ENCODE measurements at places on chromosomes 16 and 17.

DNA sequence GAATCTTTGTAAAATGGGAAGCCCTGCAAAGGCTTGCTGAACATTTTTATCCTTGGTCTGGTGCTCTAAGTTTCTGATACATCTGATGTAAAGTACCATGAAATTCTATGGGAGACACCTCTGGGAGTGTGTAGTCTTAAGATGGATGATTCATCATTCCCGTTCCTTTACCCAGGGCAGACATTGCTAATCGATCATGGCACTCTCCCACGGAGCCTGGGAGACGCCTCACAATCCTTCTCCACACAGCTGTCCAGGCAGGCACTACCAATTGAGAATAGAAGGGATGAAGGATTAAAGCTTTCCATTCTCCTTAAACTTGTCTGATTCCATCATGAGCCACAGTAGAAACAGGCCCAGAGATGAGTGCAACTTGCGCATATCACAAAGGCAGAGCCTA is 144.8 kb downstream of the GSG1L start:
- no peak for DNase-seq

DNA sequence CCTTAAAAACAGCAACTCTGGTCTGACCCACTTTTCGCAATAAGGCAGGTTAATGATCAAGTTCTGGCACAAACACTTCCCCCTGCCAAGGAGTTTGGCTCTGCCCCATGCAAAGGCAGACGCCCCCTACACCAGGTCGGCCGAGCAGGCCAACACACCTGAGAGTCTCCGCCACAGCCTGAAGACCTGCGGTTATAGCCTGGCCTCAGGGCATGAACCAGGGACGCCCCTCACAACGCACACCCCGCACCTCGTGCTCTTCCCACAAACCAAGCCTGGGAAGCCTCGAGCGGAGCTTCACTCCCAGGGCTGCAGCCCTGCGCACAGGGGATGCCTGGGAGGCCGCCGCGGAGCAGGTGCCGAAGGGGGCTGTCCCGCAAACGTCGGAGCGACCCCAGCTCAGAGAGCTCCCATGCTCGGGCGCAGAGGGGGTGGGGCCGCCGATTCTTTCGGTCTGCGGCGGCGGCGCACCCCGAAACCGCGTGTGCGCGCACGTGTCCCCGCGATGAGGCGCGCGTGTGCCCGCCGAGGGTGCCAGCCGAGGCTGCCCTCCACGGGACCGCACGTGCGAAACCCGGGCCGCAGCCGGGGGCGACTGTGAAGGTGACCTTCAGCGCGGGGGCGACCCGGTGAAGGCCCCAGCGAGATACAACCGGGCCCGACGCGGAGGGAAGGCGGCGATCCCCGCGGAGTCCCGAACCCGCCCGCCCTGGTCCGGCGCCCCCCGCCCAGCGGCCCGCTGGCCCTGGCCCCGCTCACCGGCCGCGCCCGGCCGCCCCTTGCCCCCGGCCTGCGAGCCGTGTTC is 559 bp downstream of the CLUH start:
- no peak for DNase-seq

DNA sequence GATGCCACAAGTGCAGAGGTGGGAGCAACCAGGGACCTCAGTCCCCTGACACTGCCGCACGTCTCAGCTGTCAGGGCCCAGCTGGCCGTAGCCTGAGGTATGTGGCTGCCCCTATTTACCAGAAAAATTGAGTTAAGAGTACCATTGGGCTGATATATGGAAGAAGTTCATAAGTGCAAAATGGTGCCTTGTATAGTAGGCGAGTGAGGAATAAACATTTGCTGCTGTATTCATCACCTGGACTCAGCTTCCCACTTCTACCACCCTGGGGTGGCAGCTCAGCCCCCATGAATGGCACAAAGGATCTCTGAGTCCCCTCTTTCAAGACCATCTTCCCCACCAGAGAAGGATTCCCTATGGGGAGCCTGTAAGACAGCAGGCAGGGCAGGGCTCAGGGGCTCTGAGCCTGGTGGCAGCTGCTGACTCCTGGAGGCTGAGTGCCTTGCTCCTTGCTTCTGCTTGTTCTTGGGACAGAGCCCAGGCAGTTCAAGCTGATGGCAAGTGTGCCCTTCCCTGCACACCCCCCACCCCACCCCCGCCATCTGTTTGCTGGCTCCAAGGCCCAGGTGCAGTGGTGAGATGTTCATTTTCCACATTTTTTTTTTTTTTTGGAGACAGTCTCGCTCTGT is 29.0 kb downstream of the TRPV2 start:
- no peak for DNase-seq

DNA sequence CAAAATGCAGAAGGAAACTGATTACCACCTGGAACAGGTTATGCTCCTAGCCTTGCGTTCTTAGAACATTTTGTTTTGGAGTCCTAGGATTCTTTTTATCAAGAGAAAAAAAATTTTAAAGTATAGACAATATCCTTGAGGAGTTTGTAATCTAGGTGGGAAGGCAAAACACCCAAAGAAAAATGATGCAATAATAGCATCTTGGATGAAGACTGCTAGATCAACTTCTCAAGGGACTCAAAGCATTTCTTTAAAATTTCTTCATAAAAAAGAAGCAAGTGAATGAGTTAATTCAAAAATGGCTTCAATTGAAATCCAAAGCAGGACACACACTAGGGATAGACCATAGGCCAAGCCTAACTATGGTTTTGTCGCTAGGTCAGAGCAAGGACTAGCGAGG is 515.8 kb upstream of the ZFHX3 start:
- no peak for DNase-seq
